Osteoblast (primary cell): ENCODE measurements at places on chromosomes 12 and 14. TPM values are rescaled to one million over a fixed set of nuclear protein-coding genes. Genes with fewer than 3 reads are reported as not detected.

P2RX2 gene
- not detected in 2 replicates for total RNA-seq

DACT1 gene
- 74.8 and 75.6 TPM in 2 replicates for total RNA-seq

POTEG gene
- 0.29 and 0.36 TPM in 2 replicates for total RNA-seq

KRT72 gene
- not detected in 2 replicates for total RNA-seq

CCDC59 gene
- total RNA-seq: 47.4 and 48.3 TPM in 2 replicates

CDH24 gene
- 3.3 and 3.5 TPM in 2 replicates for total RNA-seq

DUSP16 gene
- total RNA-seq: 5.1 and 5.3 TPM in 2 replicates

GZMB gene
- total RNA-seq: not detected in 2 replicates
